Esophagus squamous epithelium (tissue), 5 donors: ENCODE measurements at places on chromosomes 5 and 9.

DNA sequence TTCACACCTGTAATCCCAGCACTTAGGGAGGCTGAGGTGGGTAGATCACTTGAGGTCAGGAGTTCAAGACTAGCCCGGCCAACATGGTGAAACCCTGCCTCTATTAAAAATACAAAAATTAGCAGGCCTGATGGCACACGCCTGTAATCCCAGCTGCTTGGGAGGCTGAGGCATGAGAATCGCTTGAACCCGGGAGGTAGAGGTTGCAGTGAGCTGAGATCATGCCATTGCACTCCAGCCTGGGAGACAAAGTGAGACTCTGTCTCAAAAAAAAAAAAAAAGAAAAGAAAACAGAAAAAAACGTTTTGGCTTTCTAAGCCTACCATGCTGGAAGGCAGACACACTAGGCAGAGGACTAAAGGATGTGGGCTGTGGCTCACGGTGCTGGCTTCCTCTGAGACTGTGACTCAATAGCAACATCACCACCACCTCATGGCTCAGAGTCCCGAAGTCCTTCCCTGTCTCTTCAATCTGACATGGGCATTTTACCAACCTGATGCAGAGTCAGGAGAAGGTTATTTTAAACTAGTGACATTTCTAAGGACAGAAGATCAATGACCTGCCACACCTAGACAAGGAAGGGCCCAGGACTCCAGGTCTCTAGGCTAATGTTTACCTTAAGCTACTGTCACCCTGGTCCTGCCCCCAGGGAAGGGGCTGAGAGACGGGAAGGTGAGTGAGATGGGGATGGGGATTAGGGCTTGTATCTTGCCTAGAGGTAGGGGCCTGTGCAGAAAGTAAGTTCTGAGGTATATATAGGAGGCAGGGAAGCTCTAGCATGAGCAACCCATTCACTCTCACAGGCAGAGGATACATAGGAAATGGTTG lies 3.7 kb downstream of the ECSCR start:
- DNase-seq = no peak

DNA sequence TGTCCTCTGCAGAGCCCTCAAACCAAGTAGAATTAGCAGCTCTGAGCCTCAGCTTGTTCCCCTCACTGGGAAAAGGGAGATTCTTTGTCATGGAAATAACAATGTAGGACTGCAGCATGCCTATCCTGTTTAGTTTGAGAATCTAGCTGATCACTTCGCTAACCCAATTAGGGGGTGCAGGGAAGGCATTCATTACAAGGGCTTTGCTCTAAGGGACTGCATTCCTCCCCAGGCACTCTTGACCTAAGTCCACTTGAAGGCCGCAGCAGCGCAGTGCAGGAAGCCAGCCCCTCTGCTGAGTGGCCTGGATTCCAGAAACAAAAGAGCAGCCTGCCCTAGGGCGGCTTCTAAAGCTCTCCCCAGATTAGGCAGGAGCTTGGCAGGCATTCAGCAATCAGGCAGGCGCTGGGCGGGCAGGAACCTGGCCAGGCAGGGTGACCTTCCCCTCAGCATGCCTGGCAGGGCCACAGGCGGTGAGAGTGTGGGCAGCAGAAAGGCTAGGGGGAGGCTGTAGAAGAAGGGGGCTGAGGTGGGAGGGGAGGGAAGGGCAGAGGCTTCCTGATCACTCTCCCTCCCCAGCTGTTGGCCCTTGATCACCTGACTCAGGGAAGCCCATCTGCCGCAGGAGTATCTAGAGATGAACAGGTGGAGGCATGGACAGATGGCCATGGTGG lies 24.8 kb downstream of the CCNJL start:
- DNase-seq = no peak

- no peak for DNase-seq
These were observed 28.9 kb downstream of the TAF11L14 start for GRCh38 chr5:17663182-17663581.

DNA sequence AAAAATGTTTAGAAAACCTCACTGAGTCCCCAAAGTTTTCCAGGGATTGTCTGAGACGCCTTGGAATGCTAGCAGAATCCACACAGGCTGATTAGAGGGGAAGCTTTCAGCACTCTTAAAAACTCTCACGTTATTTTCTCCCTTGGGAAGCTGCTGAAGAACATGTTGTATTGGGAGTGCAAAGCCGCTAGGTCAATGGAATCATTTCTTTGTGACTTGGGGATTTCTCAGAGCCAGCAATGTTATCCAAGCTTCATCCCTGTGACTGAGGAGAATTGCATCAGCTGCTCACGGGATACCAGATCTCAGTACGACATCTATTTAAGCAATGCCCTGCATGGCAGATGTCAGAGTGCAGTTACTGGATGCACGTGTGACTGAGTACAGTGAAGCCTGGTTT lies 426.4 kb upstream of the MPDZ start:
- no peak for DNase-seq

DNA sequence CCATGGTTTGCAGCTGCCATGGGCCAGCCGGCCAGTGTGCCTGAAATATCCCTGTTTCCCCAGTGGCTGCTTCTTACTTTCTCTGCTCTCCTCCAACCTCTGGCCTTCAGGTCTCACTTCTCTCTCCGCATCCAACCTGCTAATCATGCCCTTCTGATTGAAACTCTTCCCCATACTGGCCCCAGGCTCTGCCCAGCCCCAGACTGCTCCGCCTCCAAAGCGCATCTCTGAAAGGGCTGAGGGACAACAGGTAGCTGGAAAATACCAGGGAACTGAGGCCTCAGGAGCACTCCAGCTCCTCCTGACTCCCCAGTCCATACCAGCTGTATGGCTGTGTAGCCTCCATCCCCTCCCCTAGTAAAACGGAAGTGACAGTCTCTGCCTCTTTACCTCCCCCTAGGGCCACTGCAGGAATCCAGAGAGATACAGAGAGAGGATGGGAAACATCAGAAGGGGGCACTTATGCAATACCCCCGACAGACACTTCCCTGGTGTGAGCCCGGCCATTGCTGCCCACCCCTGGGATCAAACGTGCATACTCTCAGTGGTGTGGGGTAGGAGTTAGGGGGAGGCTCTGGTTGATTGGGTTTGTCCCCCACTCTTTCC lies 34.2 kb downstream of the PAX5 start:
- DNase-seq = no peak

GRCh38 chr9:136577941-136578625 lies 32.2 kb upstream of the NOTCH1 start:
- no peak for DNase-seq

GRCh38 chr9:137247916-137248175 lies 3.2 kb upstream of the STPG3 start:
- DNase-seq = no peak

DNA sequence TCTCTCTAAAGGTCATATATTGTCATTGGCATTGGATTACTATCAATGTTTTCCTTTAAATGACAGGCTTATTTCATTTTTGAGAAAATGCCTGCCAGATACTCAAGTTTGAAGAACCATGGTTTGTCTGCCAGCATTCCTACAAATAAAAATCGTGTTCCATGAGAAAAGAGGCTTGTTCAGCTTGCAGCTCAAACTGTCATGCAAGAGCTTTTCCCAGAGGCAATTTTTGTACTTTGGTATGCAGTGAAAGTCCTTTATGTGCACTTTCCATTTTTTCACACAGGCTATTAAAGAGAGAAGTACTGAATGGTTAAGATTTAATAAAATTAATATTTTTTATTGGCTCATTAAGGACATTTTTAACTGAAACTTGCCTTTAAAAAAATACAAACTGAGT lies 110.4 kb downstream of the FBXO4 start:
- DNase-seq = no peak

GRCh38 chr5:157050050-157050449 lies 8.9 kb downstream of the HAVCR1 start:
- DNase-seq = no peak

DNA sequence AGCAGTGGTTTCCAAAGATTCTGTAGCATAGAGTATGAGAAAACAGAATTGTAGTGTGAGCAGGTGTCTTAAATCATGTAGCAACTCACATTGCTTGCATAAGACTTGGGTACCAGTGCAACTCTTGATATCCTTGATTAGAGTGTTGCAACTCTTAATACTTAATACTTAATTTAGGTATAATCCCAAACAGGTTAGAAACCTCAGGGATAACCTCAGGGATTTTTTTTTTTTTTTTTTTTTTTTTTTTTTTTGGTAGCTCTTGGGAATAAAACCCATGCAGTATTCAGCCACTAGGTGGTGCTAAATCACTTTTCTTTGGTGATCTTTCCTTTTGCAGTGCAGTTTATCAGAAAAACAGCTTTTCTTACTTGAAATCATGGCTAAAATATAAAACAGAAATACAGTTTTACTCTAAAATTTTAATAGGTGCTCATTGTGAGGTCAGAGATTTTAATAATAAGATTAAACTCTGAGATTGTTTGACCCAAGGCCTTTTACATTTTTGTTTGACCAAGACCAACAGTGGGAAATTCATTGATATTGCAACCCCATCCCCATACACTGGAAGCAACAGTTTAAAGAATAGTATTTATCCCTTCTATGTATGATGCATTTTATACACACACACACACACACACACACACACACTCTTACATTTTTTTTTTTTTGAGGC lies 55.3 kb downstream of the ERAP1 start:
- no peak for DNase-seq

- no peak for DNase-seq
These were observed 21.0 kb downstream of the F2R start for GRCh38 chr5:76736679-76737556.

DNA sequence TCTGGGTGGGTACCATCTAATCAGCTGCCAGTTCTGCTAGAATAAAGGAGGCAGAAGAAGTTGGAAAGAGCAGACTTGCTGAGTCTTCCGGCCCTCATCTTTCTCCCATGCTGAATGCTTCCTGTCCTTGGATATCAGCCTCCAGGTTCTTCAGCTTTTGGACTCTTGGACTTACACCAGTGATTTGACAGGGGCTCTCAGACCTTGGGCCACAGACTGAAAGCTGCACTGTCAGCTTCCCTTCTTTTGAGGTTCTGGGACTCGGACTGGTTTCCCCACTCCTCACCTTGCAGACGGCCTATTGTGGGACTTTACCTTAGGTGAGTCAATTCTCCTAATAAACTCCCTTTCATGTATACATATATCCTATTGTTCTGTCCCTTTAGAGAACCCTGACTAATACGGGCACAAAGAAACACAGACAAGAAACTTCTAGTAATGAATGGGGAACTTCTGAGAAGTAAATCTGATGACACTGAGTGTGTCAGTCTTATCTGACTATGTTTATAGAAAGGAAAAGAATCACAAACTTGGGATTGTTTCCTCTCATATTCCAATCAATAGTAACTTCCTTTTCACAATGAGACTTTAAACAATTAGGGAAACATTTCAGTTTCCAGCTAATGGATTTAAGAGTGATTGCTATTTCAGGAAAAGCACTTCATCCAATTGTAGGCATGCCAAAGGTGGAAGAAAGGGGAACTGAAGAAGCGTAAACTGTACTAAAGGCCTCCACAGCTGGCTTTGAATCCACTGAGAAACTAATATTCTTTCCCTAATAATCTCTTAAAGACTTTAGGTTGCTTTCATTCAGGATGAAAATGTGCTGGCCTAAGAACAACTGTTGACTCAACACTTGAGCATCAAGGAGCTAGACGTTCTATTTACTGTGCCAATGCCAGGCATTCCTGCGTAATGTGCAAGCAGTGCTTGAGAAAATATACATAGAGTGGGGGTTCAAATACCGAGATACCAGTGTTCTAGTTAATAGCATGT lies 127.9 kb upstream of the PTGER4 start:
- DNase-seq = no peak

DNA sequence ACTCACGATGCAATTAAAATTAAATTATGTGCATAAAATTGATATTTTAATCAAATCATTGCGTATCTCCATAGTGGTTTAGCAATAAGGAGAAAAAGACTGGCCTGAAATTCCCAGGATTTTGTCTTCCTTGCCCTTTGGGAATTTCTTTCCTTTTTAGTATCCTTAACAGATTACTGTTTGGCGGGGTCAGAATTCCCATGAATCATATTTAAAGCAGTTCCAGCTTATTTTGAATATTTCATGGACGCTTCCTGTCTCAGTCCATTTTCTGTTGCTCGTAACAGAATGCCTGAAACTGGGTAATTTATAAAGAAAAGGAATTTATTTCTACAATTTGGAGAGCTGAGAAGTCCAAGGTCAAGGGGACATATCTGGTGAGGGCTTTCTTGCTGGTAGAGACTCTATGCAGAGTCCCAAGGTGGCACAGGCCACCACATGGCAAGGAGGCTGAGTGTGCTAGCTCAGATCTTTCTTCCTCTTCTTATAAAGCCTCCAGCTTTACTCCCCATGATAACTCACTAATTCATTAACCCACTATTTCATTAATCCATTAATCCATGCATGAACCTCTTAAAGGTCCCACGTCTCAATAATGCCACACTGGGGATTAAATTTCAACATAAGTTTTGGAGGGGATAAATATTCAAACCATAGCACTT lies 37.8 kb downstream of the CDH6 start:
- DNase-seq = no peak

DNA sequence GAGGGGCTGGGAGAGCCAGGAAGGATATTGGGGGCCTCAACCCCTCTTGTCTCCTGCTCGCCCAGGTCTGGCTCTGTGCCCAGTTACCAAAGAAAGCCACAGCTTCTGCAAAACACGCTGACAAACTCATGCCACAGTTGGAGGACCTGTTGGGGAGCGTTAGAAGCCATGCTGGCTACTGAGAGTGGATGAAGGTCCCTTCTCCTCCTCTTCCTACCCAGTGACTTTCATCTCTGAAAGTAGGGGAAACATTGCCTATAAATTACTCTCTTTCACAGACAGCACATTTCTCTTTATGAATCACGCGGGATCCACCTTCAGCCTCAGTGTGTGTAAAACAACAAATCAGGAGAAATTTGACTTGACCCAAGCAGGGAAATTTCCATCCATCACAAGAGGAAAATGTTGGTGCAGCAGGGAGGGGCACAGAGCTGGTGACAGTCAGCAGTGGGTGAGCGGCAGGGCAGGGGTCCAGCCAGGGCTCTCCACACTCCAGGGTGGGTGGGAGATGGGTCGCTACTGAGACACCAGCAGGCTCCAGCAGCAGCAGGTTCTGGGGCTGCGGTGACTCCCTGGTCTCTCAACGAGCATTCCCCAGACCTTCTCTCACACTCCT lies 181.9 kb downstream of the FGF18 start:
- no peak for DNase-seq

- DNase-seq = no peak
These were observed 25.8 kb downstream of the LYSMD3 start for GRCh38 chr5:90503596-90503995.

DNA sequence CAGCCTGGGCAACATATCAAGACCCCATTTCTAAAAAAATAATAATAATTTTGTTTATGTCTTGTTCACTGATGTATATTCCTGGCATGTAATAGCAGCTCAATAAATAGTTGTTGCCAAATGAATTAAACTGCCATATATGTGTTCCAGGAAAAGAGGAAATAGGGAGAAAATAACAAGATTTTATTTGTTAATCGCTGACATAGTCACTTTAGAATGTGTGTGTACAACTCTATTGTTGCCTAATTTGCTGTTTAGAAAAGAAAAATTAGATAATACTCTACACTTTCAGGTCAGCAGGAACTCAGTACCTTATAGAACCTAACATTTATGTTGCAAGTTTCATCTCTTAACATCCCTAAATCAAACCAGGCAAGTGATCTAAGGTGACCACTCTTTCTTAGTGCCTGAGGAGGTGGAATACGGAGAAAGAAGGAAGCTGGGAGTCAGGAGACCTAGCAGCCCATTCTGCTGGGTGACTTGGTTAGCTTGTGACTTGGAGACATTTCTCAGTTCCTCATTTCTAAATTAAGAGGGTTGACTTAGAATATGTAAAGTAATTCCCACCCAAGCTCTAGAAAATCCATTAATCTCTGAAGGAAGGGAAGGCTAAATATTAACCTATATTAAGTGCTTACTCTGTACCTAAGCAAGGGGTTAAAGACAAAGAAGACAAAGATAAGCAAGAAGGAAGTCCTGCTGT lies 110.3 kb upstream of the IQGAP2 start:
- no peak for DNase-seq
